ENCODE measurements at places on chromosomes 5 and 9.

DNA sequence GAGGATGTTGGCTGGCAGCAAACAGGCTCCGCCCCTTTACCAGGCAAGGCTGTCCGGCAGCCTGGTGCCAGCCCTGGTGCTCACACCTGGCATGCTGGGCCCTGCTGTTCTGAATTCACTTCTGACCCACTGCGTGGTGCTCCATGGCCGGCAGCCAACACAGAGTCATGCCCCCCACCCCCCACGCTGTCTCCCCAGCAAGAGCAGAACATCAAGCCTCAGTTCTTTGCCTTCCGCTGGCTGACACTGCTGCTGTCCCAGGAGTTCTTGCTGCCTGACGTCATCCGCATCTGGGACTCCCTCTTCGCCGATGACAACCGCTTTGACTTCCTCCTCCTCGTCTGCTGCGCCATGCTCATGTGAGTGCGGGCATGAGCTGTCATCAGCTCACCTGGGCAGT, 12.6 kb upstream of the ENDOG start:
- DNase-seq: no peak

- no peak for DNase-seq
These were observed 7.9 kb downstream of the HAND1 start for GRCh38 chr5:154470137-154470536.

DNA sequence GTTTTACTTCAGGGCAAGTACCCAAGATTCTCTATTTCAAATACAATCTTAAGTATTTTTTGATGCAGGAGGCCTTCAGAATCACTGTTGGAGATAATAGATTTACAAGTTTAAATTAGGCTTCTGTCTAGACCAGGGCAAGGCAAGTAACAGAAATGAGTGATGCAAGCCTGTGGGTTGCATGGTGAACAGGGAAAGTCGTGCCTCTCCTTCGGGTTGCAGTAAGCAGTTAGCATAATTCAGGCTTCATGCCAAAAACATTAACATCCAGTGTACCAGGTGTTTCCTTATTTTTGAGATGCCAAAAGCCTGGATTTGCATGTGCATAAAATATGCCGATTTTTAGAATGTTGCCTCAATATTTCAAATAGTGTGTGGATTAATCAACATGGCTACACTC, 369.0 kb downstream of the CAAP1 start:
- DNase-seq: no peak

DNA sequence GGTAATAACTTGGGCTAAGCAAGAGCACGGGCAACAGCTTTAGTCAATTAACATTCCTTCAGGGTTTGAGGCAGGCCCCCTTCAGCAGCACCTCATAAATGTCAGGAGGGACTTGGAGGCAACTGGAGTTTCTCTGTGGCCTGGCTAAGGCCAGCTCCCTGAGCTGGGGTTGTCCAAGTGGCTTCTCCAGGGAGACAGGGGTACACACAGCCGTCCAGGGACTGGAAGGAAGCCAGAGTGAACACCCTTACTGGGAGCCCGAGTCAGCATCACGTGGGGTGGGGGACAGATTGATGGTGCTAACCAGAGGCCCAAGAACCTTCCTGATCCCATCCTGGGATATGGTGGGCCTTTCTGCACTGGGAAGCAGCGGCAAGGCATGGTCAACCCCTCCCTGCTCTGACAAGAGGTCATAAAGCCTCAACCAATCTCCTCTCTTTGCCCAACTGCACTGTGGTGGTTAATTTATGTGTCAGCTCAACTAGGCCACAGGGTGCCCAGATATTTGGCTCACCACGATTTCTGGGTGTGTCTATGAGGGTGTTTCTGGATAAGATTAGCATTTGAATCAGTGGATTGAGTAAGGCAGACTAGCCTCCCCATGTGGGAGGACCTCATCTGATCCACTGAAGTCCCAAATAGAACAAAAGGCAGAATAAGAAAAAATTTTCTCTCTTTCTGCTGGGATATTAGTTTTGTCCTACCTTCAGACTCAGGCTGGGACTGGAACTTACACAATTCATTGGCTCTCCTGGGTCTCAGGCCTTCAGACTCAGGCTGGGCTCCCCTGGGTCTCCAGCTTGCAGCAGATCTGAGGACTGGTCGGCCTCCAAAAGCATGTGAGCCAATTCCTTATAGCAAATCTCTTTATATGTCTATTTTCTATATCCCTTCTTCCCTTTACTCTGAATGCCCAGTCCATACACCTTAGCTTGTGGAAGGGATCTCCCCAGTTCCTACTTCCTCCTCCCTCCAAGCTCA, 127.2 kb upstream of the LARP1 start:
- peak; percentile 82 for DNase-seq

DNA sequence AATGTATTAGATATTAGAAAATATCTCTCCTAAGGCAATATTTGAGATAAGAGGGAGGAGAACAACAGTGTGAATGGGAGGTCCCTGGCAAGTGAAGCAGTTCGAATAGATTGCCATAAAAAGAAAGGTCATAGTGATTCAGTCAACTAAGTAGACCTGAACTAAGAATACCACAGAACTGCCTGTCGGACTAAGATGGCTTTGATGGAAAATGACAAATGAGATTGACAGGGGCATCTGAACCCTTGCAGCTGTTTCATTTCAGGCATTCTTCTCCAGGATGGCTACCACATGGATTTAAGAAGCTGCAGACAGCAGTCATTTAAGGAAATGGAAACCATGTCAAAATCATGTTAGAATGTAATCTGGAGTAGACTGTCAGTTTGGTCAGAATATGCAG, 308.4 kb upstream of the MEF2C start:
- no peak for DNase-seq

DNA sequence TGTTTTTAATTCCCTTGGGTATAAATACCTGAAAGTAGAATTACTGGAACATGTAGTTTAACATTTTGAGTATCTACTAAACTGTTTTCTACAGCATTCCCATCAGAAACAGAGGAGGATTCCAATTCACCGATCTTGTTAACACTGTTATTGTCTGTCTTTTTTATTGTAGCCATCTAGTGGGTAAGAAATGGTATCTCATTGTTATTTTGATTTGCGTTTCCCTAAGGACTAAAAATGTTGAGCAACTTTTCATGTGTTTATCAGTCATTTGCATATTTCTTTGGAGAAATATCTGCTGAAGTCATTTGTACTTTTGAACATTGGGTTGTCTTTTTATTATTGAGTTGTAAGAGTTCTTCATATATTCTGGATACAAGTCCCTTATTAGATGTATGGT, 135.2 kb upstream of the NFIL3 start:
- no peak for DNase-seq

GRCh38 chr9:91746904-91747303, 203.1 kb downstream of the ROR2 start:
- peak; percentile 22 for DNase-seq

- DNase-seq: peak; percentile 24
These were observed 734 bp downstream of the KIF27 start for GRCh38 chr9:83920469-83920926.

GRCh38 chr5:10762776-10763500, 1.9 kb upstream of the DAP start:
- DNase-seq: no peak

DNA sequence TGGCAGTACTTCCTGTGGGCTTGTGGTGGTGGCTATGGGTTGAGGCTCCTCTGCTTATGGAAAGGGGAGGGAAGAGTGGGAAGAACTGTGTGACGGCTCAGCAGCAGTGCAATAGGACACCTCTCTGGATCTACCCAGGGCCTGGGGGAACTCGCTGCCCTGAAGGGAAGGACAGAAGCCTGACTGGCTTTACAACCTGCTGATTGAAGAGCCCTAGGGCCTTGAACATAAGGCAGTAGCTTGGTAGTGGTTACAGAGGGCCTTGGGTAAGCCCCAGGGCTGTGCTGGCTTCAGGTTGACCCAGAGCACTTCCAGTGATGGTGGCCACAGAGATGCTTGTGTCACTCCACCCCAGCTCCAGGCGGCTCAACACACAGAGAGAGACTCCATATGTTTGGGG, 5.5 kb downstream of the CCIN start:
- no peak for DNase-seq

DNA sequence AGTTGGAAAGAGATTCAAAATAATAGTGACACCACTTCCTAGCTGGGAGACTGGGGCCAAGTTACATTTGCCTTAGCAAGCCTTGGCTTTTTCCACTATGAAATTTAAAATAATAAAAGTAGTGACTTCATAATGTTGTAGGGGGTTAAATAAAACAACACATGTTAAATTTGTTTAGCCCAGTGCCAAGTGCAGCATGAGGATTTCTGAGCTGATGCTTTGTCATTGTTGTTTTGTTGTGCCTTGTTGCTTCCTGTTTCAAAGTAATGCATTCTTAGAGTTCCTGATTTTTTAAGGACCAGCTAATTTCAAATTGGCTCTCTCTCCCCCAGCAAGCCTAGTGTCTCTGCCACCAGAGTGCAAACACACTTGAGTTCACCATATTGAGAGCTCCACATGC, 270.7 kb upstream of the PAPPA start:
- peak; percentile 66 for DNase-seq

GRCh38 chr5:132776131-132776937, 705 bp downstream of the SEPTIN8 start:
- no peak for DNase-seq

DNA sequence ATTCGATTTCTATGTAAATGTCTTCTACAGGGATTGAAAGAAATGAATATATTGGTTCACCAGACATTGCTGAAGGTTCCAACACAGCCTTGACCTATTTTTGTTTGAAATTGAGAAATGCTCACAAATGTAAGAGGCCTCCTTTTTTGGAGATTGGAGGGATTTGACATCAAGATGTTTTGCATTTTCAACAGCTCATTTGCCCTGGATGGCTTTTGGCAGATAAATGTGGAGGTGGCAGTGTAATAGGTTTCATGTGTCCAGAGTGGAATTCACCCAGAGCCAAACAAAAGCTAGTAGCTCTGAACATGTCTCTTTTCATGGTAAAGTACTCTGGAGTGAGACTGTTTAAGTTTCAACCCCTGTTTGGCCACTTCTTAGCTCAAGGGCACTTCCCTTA, 77.3 kb downstream of the PALM2AKAP2 start:
- DNase-seq: peak; percentile 22

- no peak for DNase-seq
These were observed 79.3 kb downstream of the CACNA1B start for GRCh38 chr9:137956688-137957385.

DNA sequence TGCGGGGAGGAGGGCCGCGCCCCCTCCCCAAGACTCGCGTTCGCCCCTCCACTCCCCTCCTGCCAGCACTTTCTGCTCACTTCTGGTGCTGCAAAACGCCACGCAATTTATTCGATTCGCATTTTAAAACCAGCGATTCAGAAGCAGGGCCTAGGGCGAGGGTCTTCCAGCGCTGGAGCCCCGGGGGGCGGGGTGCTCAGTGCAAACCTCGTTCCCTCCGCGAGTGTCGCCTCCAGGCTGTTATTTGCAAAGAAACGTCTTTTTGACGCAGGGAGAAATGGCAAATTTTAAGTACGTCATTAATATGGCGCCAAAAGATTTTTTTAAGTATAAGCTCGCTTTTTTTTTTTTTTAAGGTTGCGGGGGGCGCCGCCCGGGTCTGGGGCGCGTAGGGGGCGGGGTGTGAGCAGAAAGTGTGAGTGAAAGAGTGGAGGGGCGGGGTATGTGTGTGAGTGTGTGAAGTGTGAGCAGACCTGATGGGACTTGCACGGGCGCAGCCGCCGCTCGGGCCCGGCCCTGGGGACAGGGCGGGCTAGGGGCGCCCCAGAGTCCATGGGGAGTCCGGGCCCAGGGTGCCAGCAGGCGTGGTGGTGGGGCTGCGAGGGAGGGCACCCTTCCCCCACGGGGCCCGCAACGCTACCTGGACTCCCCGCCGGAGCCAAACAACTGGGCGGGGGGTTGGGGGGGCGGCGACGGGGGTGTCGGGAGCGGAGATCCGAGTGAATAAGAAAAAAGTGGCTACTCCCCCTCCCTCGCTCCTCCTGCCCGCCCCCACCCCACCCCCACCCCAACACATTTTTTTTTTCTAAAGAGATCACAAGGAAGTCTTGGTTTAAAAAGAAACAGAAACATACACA, at the start of gene JADE2:
Gene JADE2 (plus strand): TSS at position 845 of the 857 bp plus-strand sequence. CDS start 10,188 bp downstream, outside the sequence.
- DNase-seq: peak; percentile 57

DNA sequence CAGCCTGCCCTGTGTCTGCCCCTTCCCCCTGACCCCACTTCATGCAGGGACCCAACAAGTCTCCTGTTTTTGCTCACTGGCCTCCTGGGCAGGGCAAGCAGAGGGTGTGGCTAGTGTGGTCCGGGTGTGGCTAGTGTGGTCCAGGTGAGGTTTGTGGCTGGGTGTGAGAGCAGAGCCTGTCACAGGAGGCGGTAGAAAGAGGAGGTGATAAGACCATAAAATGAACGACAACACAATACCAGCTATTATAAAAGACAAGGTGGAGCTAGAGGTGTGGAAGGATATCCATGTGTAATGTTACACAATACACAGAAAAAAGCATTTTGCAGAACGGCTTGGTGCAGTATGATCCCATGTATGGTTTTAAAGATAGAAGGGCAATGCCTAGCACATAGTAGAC, 23.3 kb downstream of the SPRY4 start:
- no peak for DNase-seq

DNA sequence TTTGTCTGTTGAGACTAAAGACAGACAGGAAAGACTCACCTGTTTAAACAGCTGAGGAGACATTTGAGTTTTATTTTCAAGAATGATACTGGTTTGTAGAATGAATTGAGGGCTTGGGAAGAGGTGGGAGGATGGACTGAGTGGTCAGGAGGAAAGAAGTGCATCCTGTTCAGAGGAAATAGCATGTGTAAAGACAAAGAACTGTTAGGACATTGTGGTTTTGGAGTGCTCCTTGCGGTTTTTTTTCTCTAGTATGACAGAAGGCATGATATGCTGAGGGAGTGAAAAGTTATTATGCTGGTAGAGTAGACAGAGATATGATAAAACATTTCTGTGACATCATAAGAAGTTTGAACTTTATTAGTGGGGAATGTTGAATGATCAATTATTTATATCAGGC, 270.7 kb upstream of the ELAVL2 start:
- no peak for DNase-seq

DNA sequence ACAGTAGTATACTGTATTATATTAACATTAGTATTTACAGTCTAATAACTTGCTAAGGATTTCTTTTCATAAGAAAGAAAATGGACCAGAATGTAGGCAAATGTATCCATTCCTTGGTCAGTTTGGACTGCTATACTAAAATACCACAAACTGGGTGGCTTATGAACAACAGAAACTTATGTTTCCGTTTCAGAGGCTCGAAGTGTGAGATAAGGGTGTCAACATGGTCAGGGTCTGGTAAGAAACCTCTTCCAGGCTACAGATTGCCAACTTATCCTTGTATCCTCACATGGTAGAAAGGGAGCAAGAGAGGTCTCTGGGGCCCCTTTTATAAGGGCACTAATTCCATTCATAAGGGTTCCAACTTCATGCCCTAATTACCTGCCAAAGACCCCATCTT, 9.2 kb upstream of the ESM1 start:
- no peak for DNase-seq

Data from AG08395 (cell line).